ENCODE measurements at places on chromosomes 1 and 21.

GRCh38 chr21:34280959-34281358 lies 82.8 kb upstream of the KCNE2 start:
- DNase-seq = no peak

GRCh38 chr1:53979712-53980450 lies 33.7 kb downstream of the LRRC42 start:
- DNase-seq = no peak

DNA sequence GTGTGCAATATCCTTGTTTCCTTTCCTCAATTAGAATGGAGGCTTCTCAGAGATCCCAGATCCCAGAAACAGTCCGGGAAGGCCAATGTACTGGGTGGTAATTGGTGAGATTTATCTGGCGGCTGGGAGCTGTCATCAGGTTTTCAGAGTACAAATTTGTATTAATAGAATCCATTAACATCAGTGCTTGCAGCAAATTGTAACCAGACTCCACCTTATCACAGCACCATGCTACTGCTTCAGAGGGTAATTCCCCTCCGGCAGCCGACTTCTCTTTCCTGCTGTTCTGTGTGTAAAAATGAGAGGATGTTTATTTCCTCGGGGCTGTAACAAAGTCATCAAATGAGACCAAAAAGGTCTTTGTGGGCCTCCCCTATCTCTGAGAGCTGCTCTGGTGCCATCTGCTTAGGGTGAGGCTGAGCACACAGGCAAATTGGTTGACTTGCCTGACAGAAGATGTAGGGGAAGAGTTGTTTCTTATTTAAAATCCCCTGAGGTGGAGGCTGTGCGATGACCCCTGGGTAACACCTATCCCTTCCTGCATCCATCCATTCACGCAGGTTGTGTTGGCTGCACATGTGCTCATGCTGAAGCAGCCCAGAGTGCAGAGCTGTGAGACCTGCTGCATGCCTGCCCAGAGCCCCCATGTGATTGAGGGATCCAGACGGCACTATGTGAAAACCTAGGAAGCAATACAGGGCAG lies 19.2 kb downstream of the NFASC start:
- no peak for DNase-seq

DNA sequence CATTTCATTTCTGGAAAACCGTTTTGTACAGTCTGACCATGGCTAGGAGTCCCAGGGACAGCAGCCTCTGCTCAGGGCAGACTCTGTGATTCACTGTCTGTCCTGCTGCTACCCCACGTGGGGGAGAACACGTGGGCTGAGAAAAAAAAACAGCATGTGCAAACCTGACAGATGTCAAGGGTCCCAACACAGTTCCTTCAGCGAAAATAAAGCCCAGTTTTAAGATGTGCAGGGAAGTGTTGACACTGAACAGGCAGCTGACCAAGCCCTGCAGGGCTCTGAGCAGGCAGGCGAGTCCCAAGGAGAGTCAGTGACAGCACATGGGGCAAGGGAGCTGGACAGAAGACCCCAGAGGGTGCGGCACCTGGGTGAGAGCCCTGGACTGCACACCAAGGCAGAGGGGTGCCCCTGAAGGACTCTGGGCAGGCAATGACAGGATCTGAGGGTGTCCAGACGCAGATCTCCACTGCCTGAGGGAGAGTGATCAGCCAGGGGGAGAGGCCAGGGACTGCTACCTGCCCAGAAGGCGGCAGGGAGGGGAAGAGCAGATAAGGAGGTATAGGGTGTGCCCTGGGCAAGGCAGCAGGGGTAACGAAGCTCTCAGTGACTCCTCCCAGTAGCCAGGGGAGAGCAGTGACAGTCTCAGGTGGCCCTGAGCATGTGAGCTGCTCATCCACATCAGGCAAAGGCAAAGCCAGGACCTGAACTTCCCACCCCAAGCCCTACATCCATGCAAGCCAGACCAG lies 5.1 kb upstream of the SPATC1L start:
- no peak for DNase-seq

GRCh38 chr1:117985973-117986372 lies 56.4 kb downstream of the WDR3 start:
- DNase-seq = no peak

GRCh38 chr1:23214640-23215039 lies 2.7 kb downstream of the HTR1D start:
- no peak for DNase-seq

DNA sequence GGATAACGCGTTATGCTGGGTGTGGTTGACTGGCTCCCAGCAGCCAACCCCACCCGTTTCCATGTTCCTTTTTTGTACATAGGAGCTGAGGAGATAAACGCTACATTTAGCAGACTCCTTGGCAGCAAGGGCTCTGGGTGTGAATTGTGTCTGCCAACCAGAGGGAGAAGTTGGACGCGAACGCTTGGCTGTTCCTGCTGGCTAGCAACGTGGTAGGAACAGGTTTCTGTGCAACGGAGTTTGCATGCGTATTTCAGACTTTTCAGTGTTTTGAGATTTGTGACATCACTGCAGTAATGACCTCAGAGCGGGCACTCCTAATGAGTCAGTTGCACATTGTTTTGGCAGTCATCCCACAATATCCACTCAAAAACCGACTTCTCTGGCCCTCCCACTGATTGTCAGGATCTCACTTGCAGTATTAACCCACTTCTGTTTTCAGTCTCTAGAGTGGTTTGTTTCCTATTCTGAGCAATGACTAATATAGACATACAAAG lies 98.7 kb upstream of the RGS1 start:
- no peak for DNase-seq

- DNase-seq = no peak
These were observed 620.4 kb upstream of the BEND5 start for GRCh38 chr1:49397086-49397485.

GRCh38 chr1:156945881-156946661 lies 25.6 kb downstream of the LRRC71 start:
- DNase-seq = no peak

GRCh38 chr1:38076038-38076437 lies 29.4 kb upstream of the POU3F1 start:
- DNase-seq = no peak
